ENCODE measurements at places on chromosomes 7 and 10.

DNA sequence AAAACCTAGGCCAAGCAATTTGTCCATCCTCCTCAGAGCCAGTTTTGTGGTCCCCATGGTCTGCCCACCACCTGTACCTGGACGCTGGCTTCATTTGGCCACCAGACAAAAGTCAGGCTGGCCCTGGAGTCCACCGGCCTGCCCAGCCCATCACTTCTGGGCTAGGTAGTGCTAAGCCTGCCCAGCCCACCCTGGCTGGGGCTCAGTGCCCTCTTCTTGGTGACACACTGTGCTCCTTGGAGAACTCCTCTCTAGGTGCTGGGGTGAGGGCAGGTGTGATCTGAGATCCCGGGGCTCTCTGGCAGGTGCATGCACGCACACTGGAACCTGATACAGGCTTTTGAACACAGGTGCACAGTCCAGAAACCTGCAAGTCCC lies 1.1 kb downstream of the AIFM2 start:
- DNase-seq, result no peak

DNA sequence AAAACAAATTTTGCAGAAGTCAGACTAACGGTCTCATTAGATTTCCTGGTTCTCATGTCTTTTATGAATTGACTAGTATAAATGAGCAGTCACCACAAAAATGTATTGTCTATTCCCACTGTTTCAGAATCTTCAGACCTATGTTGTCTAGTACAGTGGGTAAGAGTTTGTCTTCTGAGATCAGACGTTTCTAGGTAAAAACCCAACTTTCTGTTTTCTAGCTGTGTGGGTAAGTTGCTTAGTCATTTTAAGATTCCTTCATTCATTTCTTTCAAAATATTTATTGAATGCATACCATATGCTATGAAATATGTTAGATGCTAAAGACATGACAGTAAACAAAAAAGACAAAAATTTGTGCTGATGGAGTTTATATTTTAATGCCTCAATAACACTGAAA lies 156.3 kb downstream of the POLR1F start:
- DNase-seq, result peak; percentile 32

- no peak for DNase-seq
Observed at GRCh38 chr10:68284062-68285001, 47.5 kb upstream of the HNRNPH3 start.

DNA sequence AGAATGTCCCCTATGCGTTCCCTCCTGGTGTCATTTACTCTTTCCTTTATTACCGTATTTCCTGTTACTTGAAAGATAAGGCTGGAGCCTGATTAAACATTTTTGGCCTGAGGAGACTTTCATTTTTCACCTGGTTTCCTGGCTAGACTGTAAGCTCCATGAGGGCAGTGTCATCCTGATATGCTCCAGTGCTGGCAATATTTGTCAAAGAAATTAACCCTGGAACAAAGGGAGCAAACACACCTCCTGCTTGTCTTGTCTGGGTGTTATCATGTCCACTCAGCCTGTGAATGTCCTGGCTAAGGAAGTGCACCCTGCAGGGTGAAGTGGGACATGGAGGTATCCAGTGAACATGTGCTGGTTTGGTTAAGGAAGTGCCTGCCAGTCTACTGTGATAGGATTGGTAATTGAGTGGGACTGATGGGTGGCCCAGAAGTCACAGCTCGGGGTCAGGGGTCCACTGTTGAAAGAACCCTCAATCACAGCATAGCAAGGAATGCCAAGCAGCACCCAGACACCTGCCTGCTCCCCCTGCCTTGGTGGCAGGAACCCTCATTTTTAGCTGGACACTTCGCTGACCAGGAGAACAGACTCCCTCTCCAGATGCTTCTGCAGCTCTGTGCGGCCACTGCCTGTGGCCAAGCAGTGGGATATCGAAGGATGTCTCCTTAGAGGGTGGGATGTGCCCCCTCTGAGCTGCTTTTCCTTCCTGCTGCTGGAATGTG lies 20.9 kb upstream of the PPIA start:
- DNase-seq, result no peak

GRCh38 chr7:50037086-50037485 lies 56.0 kb downstream of the ZPBP start:
- no peak for DNase-seq

All from activated CD4-positive, alpha-beta T cell treated with anti-CD3 and anti-CD28 coated beads, Interleukin-2, amount 50 U/mL, for 16 hours (primary cell).